ENCODE measurements at places on chromosomes 6 and 20.

GRCh38 chr6:51684603-51685002 lies 402.8 kb downstream of the PKHD1 start:
- no peak for DNase-seq

DNA sequence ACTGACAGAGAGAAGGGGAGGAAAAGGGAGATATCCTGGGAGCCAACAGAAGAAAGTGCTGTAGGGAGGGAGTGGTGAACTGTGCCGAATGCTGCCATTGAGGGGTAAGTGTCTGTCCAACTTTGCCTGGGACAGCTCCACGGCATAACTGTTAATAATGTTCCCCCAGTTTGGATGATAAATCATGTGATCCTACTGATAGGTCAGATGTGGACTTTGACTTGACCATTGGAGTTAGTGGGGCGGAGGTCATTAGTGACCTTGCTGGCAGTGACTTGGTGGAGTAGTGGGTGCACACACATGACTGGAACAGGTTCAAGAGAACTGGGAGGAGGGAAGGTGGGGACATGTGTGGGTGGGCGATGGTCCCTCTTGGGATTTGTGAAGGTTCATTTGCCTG lies 50.4 kb downstream of the CDH22 start:
- DNase-seq: no peak

DNA sequence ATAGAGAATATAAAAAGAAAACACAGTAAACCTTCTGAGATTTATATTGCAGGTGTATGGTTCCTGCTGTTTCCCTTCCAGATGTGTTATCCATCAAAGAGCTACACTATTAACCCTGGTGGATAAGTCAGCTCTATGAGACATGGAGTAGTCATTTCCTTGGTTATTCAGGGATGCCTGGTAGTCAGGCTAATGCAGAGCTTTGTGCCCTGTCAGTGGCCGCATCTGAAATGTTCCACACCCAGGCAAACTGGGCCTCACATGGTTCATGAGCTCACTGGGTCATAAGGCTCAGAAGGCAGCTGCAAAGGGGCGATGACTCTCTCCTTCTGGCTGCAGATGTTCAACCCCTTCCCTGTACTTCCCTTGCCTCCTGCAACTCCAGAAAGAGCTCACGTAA lies 473.6 kb downstream of the EPHA7 start:
- DNase-seq: no peak

- peak; percentile 66 for DNase-seq
Observed at GRCh38 chr20:58708246-58708931, 15.8 kb downstream of the NPEPL1 start.

- no peak for DNase-seq
Observed at GRCh38 chr20:58518387-58518786, 3.2 kb upstream of the APCDD1L start.

DNA sequence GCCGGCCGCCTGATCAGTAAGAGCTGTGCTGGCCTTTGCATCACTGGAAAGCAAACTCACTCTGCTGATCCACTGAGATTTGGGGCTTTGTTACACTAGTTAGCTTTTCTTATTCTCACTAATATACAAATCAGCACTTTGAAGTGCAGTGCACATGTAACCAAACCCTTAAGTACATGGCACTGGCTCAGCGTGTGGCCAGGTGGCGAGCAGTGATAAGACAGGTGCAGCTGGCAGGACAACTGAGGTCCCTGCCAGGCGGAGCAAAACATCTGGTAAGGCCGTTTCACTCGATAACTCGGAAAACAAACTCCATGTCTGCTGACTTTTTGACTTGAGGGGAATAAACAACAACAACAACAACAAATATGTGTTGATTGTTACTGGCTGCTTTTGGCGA lies 11.0 kb downstream of the GFRA4 start:
- DNase-seq: no peak

DNA sequence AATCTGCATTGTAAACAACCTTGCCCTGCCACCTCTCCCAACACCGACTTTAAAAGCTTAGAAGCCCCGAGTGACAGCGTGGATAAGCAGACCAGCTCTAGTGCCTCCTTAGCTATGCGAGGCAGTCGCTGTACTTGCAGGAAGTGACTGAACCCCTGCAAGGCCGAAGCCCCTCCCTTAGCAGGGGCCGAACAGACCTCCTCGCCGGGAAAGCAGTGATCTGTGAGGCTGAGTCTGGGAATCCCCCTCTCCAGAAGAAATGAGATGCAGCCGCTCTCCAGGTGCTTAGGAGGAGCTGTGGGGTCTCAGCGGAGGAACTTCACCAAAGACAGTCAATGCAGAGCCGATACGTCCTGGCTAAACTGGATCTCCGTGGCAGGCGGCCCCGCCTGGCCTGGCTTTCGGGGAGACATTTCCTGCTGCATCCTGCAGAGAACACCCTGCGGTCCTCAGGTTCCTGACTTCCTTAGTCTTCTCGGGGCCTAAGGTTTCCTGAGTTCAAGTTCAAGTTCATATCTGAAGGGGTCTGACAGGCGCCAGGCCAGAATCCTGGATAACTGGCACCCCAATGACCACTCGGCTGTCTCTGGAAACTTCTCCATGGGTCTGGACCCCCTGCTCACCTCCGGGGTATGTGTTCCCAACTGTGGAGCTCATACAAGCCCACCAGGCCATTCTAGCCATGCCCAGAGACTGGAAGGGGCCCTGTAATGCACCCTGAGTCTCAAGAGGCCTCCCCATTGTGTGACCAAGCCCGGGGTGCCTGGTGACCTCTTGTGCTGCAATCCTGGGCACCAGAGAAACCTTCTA lies 20.4 kb upstream of the FRMD1 start:
- DNase-seq: no peak

GRCh38 chr20:4869290-4870193 lies 131.8 kb downstream of the SLC23A2 start:
- DNase-seq: no peak

- no peak for DNase-seq
Observed at GRCh38 chr20:62063315-62063980, 2.2 kb downstream of the TAF4 start.

DNA sequence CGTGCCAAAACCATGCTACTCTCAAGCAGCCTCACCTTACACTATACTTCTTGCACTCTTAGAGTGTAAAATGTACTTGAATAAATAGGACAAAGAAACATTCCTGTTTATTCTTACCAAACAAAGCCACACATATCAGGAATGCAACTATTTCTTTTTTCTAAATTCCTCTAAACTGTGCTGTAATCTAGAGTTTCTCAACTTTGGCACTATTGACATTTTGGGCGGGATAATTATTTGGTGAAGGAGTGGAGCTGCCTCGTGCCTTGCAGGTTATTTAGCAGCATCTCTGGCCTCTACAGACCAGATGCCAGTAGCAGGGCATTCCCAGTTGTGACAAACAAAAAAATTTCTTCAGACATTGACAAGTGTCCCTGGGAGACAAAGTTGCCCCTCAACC lies 86.9 kb downstream of the PHACTR1 start:
- no peak for DNase-seq

DNA sequence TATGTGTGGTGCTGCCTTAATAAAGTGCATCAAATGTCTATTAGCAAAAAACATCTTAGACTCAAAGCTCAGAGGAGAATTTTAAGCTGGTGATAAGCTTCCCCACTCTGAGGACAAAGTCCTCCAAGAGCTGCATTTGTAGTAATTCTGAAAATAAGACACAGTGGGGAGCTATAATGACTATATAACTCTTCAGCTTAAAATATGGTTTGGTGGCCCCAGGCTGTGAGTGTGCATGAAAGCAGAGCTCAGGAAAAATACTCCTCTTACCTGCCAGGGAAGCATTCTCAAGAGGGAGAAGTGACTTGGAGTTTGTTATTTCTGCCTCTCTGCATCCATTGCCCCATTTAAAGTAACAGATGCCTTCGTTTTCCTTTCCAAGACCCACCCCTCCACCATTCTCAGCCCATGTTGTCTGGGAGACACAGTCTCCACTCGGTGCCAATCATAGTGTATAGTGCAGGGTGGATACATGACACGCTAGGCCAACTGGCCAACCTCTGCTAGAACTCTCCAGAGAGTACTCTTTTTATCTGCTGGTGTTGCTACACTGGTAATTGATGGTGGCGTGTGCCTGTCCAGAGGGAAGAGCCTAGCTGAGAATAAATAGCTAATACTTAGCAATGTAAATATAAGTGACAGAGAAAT lies 229.2 kb downstream of the PHF3 start:
- no peak for DNase-seq

DNA sequence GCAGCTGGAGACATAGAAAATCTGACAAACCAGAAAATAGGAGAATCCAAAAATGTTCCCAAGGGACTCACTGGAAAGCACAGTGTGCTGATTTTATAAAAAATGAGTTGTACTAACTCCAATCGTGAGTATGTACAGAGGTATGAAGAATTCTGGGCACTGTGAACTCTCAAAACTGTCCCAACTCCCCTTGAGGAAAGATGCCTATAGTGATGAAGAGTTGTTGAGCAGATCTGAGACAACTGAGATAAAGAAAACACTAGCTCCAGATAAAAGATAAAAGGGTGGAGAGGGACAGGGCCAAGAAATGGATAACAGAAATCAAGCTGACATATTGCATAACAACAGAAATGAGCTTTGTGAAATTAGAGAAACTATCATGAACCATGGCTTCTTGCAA lies 481.4 kb downstream of the MAFB start:
- DNase-seq: no peak

- no peak for DNase-seq
Observed at GRCh38 chr6:101853231-101854085, 459.9 kb downstream of the GRIK2 start.

DNA sequence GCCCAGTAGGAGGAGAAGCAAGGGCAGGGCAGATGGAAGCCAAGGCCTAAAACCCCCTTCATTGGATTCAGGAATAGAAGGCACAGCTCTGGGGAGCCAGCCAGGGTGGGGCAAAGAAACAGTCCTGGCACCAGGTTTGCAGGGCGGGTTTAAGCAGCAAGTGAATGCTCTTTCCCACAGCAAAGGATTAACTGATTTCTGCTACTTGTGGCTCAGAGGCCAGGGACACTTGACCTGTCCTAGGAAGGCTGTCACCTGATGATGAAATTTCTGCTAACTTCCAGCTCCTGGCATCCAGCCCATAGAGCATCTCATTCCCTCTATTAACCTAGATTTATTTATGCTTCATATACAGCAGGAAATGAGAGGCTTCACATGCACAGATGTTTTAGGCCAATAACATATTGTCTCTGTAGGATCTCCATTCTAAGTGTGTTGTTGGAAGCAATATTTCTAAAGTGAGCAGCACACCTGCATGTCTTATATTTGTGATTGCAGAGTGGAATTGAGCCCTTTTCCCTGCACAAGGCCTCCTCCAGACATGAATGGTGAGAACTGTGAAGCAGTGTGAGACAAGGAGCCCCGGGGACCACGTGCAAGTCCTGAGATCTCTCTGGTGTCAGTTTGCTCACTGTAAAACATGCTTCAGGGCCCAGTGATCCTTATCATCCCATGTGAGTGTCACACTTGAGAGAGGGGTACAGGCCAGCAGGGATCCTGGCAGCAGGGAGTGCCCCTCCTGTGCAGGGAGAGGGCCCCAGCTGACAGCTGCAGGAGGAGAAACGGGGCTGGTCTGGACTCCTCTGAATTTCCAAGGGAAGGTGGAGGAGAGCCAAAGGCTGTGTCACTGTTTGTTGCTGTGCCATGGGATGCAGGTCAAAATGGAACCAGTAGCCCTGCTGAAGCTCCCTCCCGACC lies 41.1 kb upstream of the CST5 start:
- peak; percentile 57 for DNase-seq

DNA sequence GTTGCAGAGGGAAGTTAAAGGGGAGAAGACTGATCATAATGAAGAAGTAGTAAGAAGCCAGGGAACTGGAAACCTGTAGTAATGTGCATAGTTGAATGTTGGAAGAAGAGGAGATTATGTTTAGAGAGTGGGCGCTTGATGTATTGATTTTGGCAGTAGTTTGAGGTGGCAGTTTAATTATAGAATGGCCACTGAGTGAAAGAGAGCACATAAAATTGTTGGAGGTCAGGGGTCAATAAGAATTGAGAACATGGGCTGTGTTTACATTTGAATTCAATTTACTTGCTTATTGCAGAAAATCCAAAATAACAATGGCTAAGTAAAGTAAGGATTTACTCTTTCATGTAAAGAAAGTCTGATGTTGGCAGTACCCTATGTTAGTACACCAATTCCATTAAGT lies 15.7 kb downstream of the VTA1 start:
- DNase-seq: no peak

Data from coronary artery (tissue), 2 donors.